ENCODE measurements at places on chromosomes 1 and 21.

GRCh38 chr1:149925751-149926150 lies 1.9 kb downstream of the SF3B4 start:
- DNase-seq: no peak

GRCh38 chr1:185663332-185663731 lies 70.9 kb upstream of the HMCN1 start:
- DNase-seq: no peak

GRCh38 chr1:211420845-211421454 lies 71.0 kb downstream of the RD3 start:
- no peak for DNase-seq

DNA sequence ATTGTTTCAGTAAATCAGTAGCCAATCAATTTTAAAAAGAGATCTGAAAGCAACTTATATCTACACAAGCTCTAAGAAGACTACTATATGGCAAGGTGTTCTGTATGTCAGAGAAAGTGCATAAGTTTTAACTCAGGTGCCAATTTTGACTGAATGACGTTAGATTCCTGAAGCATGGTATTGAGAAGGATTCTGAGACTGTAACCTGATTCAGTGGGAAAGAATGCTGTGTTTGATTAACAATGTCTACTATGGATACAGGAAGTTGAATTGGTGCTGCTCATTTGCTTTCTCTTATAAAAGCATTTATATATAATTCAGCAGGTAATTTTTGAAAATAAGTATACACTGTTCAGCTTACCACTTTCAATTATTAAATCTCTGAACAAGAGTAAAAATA lies 156.3 kb downstream of the PAPPA2 start:
- DNase-seq: no peak

DNA sequence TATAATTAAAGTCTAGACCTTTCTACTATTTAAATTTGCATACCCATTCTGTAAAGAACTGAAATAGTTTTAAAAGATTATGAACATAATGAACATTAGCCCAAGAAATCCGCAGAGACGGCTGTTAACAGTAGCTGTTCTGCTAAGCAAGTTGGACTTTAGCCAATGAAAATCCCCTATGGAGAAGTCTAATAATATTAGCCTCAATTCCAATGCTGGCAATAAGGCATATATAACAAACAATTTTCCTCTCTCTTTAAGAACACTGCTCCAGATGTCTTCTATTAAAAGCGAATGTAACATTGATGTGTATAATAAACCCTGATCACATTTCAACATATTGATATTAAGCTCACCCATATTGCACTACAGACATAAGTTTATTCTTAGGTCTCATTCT lies 221.3 kb upstream of the KCTD3 start:
- DNase-seq: no peak

- no peak for DNase-seq
These were observed 12.4 kb upstream of the EVI5 start for GRCh38 chr1:92797297-92797696.

GRCh38 chr1:212485913-212486618 lies 53.3 kb downstream of the NENF start:
- DNase-seq: peak; percentile 88

- peak; percentile 79 for DNase-seq
These were observed 139.9 kb downstream of the DHRS3 start for GRCh38 chr1:12477936-12478611.

DNA sequence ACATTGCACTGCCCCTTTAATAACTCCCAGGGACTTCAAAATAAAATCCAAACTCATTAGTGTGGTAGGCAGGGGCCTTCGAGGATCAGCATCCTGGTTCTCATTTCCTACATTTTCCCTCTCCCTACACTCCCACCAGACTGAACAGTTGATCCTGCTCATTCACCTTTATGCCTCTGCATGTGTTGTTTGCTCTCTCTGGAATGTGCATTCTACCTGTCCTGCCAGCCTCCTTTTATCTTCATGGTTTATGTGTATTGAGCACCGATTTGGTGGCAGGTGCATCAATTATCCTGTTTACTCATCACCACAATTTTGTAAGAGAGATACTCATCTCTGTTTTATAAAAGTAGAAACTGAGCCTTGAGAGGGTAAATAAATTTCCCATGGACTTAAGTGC lies 125.0 kb downstream of the ADSS2 start:
- no peak for DNase-seq

DNA sequence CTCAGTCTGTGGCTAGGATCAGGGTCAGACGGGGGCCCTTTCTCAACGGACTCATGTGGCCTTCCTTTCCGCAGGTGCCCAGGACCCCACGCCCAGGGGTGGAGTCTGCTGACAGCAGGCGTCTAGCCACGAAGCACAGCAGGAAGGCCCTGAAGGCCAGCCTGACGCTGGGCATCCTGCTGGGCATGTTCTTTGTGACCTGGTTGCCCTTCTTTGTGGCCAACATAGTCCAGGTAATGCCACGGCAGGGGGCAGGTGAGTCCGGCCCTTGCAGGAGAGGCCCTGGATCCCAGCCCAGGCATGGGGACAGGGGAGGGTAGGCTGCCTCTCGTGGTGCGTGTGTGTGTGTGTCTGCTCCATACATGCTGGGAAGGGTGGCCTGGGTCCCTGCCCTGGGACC lies 13.8 kb downstream of the HTR6 start:
- no peak for DNase-seq
